Mesenchymal stem cell (in vitro differentiated cells and primary cell): ENCODE measurements at places on chromosomes 3 and 15.

DNA sequence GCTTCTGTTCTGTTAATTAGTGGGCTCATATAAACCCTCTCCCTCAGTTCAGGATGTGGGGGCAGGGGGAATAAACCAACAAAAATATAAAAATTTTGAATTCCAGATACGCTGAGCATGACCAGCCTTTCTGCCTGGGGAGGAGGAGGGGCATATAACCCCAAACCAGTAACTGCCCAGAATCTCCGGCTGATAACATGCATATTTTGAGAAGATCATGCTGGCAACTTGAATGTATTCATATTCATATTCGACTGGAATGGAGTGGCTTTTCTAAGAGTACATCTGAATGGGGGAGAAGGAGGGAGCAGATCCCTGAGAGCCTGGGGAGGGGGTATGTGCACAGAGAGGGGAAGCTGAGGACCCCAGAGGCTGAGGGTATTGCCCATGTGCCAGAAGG, 54.5 kb upstream of the LCTL start:
- DNase-seq: no peak

GRCh38 chr15:43880406-43881194, 53.8 kb downstream of the WDR76 start:
- no peak for DNase-seq

DNA sequence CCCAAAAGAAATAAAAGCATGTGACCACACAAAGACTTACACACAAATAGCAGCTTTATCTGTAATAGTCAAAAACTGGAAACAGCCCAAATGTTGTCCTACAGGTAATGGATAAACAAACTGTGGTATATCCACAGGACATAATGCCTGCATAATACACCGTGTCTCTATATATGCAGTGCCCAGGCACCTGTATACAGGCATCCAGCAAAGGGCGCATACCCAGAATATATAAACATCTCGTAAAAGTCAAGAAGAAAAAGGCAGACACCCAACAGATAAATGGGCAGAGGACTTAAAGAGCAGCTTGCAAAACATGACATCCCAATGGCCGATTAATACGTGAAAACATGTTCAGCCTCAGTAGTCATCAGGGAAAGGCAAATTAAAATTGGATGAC, 7.2 kb downstream of the OSBPL10 start:
- DNase-seq: no peak

- DNase-seq: peak; percentile 25
These were observed 2.5 kb downstream of the RSL24D1 start for GRCh38 chr15:55194256-55194655.

- peak; percentile 20 for DNase-seq
These were observed at the start of gene LINGO1 for GRCh38 chr15:77632534-77633133. LINGO1 (minus strand) TSS chr15:77632912; CDS start chr15:77632315, 597 bp downstream.

DNA sequence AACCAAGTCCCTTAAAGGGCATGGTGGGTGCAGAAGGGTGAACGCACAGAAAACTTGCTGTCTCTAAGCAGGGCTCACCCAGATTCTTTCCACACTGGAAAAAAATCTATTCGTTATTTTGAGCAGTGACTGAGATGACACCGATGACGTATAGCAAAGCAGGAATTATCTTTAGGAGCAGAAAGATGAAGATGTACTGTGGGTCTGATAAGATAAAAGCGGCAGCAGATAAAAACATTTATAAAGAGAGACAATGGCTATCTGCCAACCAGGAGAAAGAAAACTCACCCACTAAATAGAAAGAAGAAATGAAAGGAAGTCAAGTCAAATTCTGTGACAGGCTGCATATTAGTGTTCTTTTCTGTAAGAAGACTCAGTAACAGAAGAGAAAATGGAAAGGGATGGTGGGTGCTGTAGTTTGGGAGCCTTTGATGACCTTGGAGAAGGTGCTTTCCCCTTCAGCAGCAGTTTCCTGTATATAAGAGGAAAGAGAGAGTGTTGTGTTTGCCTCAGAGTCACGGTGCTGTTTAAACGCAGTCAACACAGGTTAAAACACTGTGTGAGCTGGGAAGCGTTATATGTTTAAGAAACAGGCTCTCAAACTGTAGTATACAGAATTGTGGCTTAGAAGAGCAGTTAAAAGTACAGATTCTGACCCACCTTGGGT, 111.6 kb downstream of the AQP9 start:
- DNase-seq: no peak
